ENCODE measurements at places on chromosomes 2 and 18. TPM values are rescaled to one million over a fixed set of nuclear protein-coding genes. Genes with fewer than 3 reads are reported as not detected.

The UGT1A3 gene
- total RNA-seq = not detected

The ALLC gene
- 0.77 TPM for total RNA-seq

The SCYGR2 gene
- not detected for total RNA-seq

The STARD6 gene
- not detected for total RNA-seq

The ALPP gene
- not detected for total RNA-seq

The WIPF1 gene
- total RNA-seq = 32.8 TPM

The APLF gene
- total RNA-seq = 8.9 TPM

All from camera-type eye (tissue), 1 donor.